ENCODE measurements at places on chromosomes 1 and 21.

DNA sequence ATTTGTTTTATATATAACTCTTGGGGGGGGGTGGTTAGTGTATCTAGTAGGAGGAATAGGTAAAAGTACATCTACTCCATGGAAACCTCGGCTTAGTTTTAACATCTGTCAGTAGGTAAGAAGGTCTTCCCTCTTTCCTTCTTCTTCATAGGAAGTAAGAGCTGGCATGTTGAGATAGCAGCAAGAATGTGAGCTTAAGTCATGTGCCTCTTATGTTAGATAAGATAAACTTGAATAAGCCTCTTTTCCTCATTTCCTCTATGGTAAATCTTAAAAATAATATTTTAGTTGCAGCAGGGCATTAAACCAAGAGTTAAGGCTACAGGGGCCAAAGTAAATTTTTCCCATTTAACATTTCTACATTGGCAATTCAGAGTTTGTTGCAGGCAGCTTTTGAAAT is 100.4 kb downstream of the MAP3K21 start:
- no peak for DNase-seq

GRCh38 chr1:173917635-173918493 is 737 bp upstream of the SERPINC1 start:
- no peak for DNase-seq

DNA sequence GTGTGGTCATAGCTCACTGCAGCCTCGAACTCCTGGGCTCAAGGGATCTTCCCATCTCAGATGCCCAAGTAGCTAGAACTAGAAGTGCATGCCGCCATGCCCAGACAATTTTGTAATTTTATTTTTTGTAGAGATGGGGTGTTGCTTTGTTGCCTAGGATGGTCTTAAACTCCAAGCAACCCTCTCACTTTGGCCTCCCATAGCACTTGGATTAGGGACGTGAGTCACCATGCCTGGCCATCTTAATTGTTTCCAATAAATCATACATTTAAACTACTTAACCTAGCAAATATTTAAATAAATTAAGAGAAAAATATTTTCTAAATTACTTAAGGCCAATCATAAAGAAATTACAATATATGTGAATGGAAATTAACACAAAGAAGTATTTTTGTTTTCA is 35.1 kb upstream of the ADGRL4 start:
- DNase-seq: no peak

DNA sequence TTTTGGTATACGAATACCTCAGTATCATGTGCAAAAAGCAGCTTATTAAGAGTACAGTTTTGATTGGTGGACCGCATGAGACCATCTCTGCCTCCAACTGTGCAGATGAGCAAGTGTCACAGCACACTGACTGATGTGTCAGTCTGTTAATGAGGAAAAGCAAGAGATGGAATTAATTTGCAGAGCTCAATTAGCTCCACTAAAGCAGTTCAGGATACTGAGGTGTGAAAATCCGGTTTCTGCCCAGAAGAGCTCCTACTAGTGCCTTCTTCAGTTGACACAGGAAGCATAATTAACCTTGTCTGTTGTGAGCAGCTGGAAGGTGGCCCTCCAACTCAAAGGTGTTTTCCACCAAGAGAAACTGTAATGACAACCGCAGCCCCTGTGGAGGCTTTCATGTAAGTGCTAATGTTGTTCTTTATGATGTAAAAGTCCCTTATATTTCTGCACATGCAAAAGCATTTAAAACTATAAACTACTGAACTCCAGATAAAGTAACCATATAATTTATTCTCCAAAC is 44.3 kb downstream of the PCNX2 start:
- no peak for DNase-seq

- no peak for DNase-seq
These were observed 28.5 kb upstream of the SPSB1 start for GRCh38 chr1:9263984-9264872.

DNA sequence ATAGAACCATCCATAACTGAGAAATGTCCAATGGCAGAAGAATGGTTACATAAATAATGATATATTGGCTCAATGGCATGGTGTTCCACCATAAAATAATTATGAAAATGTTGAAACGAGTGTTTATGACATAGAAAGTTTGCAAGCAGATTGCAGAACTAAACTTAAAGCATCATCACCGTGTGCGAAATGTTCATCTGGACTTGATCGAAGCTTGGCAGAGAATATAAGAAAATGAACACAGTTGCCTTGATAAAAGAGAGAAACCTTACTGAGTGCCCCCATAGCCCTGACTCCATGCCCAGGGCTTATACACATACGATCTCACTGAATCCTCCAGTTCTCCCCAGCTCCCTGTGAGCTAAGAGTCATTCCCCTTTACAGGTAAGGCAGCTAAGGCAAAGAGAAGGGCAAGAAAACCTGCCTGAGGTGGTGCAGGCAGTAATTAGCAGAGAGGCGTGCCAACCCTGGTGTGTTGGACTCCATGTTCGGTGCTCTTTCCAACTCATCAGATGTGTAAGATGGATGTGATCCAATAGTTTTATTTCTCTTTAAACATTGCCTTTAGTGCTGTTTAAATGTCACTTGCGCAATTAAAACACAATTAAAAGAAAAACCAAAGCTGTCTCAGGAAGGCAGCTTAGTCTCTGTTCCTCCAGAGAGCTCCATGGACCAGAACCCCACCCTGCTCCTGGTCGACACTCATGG is 21.8 kb upstream of the SPOCD1 start:
- DNase-seq: no peak

GRCh38 chr1:24872061-24872850 is 57.8 kb downstream of the RUNX3 start:
- no peak for DNase-seq

GRCh38 chr1:111179968-111180533 is 20.4 kb downstream of the DENND2D start:
- DNase-seq: no peak

- no peak for DNase-seq
These were observed 847 bp downstream of the PSMD4 start for GRCh38 chr1:151255381-151255780.

DNA sequence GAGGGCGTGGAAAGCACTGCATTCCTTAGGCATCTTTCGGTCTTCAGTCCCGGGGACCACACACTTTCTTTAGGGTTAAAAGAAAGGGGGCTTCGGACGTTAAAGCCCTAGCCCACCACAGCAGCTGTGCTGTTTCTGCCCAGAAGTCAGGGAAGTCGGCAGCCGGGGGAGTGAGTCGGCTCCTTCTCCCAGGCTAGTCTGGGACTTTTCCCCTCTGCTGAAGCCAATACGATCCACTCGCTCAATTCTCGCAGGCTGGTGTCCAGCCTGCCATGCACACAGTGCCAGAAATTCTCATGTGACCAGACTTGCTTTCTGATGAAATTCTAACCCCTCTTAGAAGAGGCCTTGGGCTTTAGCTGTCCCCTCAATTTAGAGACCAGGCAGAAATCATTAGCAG is 67.7 kb downstream of the BCAR3 start:
- DNase-seq: no peak

GRCh38 chr1:200082329-200082728 is 54.8 kb downstream of the NR5A2 start:
- DNase-seq: no peak

DNA sequence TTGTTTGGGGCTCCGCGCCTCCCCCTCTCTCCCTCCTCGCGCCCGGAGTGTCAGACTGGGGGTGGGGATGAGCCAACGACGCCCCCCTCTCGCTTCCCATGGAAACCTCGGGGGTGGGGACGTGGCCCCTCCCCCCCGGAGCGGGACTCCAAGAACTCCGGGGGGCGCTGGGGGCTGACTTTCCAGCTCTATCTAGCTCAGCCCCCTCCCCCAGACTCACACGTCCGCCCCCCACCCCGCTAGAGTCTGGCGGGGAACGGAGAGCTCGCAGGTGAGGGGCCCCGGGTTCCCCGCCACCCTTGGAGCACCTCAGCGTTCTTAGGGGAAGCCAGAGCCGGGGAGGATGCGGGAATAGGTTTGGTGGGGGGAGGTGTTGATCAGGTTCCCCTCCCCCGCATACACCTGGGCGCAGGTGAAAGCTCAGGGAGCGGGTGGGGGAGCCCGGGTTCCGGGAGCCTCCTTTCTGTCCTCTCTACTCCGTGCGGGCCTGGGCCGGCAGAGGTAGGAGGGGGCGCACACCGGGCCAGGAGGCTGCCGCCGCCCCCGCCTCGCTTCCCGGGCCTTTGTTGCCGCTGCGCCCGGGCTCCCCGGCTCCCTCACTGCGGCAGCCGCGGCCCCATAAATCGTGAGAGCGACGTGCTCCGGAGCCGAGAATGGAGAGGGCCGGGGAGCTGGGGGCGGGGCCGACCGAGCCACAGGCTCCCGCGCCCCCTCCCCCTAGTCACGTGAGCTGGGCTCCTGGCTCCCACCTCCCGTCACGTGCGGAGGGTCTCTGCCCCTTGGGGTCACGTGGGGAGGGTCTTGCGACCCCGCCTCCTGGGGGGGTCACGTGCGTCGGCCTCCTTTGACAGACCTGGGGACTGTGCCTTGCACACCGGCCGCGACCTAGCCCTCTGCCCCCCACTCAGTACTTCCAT is 1.9 kb downstream of the EFNA3 start:
- DNase-seq: no peak

GRCh38 chr1:21703318-21703963 is 34.3 kb upstream of the RAP1GAP start:
- no peak for DNase-seq

DNA sequence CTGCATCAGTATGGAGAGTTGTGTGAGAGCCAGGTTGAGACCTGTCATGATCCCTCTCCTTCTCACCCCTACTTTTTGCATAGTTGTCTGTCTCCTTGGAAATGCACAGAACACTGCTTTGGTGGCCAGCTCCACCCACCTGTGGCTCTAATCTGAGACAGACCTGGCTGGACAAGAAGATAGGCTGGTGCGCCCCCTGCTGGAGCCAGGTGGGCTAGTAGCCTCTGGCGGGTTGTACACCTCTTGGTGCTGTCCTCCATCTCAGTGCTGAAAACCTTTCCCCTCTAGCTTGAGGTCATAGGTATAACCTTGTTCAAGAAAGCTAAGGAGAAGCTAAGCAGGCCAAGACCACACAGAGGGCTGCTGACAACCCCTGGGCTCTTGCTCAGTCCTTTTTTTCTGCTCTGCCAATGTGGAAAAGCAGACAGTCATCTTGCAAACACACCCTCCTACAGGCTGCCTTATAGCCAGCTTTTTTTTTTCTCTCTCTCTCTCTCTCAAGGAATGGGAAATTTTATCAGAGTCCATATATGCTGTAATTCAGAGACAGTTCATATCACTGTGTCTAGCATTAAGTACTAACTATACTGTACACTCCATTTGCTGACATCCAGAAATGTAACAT is 58.8 kb upstream of the SPATA6 start:
- DNase-seq: no peak

GRCh38 chr1:11708554-11709350 is 17.2 kb downstream of the DRAXIN start:
- no peak for DNase-seq

- DNase-seq: no peak
These were observed 45.9 kb upstream of the PUM1 start for GRCh38 chr1:31111290-31111951.

DNA sequence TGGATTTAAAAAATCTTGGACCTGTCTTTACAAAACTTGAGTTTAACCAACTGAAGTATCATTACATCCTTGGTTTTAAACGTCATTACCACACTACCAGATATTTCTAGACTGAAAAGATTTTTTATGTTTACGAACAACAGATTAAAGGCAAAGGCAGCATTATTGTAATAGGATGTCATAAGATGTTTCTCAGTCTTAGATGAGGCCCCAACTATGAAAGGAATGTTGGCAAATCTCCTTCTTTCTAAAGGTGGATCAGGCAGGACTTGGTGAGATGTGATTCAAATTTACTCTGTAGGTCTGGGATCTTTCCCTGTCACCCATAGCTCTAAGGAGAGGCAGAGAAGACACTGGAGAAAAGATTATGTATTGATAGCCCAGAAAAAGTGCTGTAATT is 417.9 kb downstream of the PTBP2 start:
- DNase-seq: no peak

GRCh38 chr1:206923009-206923960 is 1.5 kb upstream of the FCMR start:
- DNase-seq: peak; percentile 54

DNA sequence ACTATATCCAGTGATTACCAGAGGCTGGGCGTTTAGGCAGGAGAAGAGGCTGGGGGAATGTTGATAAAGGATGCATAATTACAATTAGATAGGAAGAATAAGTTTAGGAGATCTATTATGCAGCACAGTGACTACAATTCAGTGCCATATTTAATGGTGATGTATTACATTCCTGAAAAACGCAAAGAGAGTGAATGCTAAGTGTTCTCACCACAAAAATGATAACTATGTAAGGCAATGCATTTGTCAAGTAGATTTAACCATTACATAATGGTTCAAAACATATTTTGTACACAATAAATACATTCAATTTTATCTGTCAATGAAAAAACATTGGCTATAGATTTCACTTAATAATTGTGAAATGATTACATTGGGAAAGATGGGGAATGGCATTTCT is 548.9 kb downstream of the NUF2 start:
- DNase-seq: no peak

GRCh38 chr1:116538544-116538943 is 32.3 kb downstream of the CD58 start:
- no peak for DNase-seq

DNA sequence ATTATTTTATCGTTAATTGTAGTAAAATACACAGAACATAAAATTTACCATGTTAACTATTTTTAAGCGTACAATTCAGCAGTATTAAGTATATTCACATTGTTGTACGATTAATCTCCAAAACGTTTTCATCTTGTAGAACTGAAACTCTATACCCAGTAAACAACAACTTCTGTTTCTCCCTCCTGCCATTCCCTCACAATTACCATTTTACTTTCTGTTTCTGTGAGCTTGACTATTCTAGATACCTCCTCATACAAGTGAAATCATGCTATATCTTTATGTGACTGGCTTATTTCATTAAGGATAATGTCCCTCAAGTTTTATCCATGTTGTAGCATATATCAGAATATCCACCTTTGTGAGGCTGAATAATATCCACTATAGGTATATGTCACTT is 156.8 kb downstream of the ST6GALNAC3 start:
- DNase-seq: no peak

DNA sequence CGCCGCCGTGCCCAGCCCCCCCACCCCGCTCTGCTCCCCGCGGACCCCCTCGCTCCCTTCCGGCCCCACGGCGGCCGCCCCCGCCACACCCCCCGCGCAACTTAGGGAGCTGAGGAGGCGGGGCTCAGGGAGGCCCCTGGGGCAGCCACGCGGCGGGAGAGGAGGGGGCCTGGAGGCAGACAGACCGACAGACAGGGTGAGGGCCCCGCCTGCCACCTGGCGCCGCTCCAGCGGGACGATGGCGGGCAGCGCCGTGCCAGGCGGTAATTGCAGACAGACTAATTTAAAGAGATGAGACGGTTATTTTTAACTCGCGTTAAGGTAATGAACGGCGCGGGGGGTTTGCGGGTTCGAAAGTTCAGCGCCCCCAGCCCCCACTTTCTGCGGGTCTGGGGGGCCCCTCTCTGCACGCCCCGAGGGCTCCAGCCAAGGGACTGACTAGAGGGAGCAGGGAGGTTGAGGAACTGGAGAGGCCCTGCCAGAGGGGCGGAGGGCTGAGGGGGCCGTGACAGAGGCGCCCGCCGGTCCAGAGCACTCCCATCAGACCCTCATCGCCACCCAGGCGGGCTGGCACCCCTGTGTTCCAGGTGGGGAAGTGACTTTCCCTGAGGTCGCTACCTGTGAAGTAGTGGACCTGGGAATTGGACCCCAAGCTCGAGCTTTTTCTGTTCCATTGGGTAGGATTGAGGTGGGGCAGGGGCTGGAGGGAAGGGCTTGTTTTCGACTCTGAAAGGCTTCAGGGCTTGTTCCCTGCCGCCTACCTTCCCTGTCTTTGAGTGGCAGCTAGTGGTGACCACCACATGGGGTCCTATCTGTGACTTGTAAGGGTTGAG is 5.4 kb downstream of the FOXO6 start:
- no peak for DNase-seq

Data from stimulated activated CD4-positive, alpha-beta T cell treated with anti-CD3 and anti-CD28 coated beads, Interleukin-12 subunit alpha, Interleukin-12 subunit beta, amount 100 ng/mL, for 24 hours (primary cell).